Stomach (tissue), 19 donors: ENCODE measurements at places on chromosomes 12 and 14. TPM values are rescaled to one million over a fixed set of nuclear protein-coding genes. Genes with fewer than 3 reads are reported as not detected.
A peak's percentile ranks its signal among the peaks of the same experiment; 100 is the strongest.

DNA sequence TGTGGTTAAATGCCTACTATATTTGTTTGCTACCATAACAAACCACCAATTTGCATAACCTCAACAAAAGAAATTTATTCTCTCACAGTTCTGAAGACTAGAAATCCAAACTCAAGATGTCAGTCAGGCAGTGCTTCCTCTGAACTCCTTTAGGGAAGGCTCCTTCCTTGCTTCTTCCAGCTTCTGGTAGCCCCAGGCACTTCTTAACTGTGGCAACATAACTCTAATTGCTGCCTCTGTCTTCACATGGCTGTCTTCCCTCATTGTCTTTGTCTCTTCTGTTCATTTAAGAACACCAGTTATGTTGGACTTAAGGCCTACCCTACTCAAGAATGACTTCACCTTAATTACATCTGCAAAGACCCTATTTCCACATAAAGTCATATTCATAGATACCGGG, 206.9 kb downstream of the SYT1 start:
- no peaks in the 10 kb centered on the region for H3K4me1 ChIP-seq
- H3K27me3 ChIP-seq: no peaks in the 10 kb centered on the region
- DNase-seq: no peak

SPTB gene
- total RNA-seq: 3.5 TPM

CCDC77 gene
- total RNA-seq: 7.3 TPM

DNA sequence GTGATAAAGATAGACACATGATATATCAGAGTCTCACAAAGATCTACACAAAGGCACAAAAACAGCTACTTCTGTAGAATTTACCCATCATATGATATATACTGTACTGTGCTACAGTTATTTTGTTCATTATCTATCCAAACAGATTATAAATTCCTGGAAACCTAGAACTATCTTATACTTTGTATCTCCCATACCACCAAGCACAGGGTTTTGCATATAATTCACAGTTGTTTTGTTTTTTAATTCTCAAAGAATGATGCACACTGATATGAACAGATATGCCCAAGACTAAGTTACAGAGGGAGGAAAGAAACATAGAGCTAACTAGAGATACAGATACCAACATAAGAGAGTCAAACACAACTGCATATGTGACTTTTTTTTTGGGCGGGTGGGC, 3.4 kb downstream of the PRKAG1 start:
- peaks cover 26% of the 10 kb centered on the region for H3K4me1 ChIP-seq
- peaks cover 33% of the 10 kb centered on the region for H3K36me3 ChIP-seq
- DNase-seq: no peak
- H3K4me3 ChIP-seq: no peak overlapping the region
- H3K27me3 ChIP-seq: no peaks in the 10 kb centered on the region
- no peak overlapping the region for H3K27ac ChIP-seq

DNA sequence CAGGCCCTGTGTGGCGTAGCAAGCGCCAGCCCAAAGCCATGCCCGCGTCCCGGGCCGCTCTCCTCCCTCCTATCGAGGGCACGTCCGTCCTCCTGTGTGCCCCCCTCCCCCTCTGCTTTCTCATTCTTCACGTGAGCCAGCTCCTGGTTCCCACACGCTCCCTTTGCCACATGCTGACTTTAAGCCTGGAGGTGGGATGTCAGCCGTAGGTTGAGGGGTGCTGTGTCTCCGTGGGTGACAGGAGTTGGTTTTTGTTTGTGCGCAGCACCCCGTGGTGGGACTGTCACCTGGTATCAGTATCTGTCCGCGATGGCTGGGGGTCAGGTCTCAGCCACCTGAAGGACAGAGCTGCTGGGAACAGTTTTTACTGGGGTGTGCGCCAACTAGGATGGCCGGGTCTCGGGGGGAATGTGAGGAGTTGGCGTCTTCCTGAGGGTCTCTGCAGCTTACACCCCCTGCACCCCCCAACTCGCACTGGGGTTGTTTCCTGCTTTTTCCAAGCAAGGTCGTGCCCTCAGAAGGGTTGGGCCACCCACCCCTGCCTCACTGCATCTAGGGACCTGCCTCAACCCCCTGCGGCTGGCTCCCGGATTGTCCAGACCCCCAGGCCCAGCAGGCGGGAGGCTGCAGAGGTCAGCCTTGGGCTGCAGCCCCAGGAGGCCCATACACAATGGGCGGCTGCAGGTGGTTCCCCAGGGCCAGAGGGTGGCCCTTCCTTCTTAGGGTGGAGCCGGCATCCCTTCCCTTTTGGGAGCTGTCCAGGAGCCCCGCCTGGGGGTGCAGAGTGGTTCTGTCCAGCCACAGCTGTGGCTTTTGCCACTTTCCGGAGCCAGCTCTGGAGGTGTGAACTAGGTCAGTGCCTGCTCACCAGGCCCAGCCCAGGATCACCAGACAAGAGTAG, 7.3 kb downstream of the ULK1 start:
- peaks cover 89% of the 10 kb centered on the region for H3K4me1 ChIP-seq
- DNase-seq: no peak
- H3K27me3 ChIP-seq: no peaks in the 10 kb centered on the region
- H3K4me3 ChIP-seq: no peak overlapping the region
- peak overlapping the region; percentile 48 for H3K27ac ChIP-seq

GRCh38 chr12:10372559-10372958, 17.3 kb downstream of the KLRK1 start:
- no peaks in the 10 kb centered on the region for H3K36me3 ChIP-seq
- H3K27ac ChIP-seq: peak overlapping the region; percentile 61
- H3K4me1 ChIP-seq: no peaks in the 10 kb centered on the region
- no peak overlapping the region for H3K4me3 ChIP-seq
- DNase-seq: no peak

CAPS2 gene
- total RNA-seq: 74.7 TPM

CLEC1B gene
- total RNA-seq: not detected

GRCh38 chr12:130956456-130957303, 3.0 kb downstream of the ADGRD1 start:
- no peak overlapping the region for H3K27ac ChIP-seq
- no peaks in the 10 kb centered on the region for H3K27me3 ChIP-seq
- DNase-seq: no peak
- H3K36me3 ChIP-seq: no peaks in the 10 kb centered on the region
- H3K4me1 ChIP-seq: peaks cover 11% of the 10 kb centered on the region
- peak overlapping the region; percentile 47 for H3K4me3 ChIP-seq

DNA sequence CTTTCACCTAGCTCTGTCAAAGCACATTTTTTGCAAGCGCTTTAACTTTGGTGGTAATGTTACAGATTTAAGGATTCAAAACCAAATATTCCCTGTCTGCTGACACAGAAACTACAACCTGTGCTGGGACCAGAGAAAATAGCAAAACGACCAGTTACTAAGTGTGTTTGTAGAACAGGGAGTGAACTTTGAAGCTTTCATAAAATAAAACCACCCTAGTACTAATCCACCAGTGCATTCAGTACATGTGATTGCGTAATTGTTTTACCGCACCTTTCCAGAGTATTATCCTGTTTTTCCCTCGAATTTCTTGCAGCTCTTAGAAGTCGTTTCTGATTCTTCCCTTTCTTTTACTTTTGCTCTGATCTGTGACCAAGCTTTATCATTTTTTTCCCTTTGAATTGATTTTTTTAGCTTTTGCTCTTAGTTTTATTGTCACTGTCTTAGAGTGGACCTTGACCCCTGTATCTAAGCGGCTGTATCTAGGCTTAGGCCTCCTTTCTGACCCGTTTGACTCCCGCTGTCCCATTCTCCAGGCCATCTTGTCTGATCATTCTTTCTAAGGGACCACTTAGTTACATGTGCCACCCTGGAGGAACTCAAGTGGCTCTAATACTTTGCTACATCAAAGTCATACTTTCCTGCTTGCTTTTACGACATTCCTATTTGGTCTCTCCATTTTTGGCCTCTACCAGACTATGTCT, 429.4 kb downstream of the PCNX1 start:
- H3K4me3 ChIP-seq: no peak overlapping the region
- H3K4me1 ChIP-seq: peaks cover 42% of the 10 kb centered on the region
- no peaks in the 10 kb centered on the region for H3K36me3 ChIP-seq
- no peaks in the 10 kb centered on the region for H3K27me3 ChIP-seq
- no peak overlapping the region for H3K27ac ChIP-seq

DNA sequence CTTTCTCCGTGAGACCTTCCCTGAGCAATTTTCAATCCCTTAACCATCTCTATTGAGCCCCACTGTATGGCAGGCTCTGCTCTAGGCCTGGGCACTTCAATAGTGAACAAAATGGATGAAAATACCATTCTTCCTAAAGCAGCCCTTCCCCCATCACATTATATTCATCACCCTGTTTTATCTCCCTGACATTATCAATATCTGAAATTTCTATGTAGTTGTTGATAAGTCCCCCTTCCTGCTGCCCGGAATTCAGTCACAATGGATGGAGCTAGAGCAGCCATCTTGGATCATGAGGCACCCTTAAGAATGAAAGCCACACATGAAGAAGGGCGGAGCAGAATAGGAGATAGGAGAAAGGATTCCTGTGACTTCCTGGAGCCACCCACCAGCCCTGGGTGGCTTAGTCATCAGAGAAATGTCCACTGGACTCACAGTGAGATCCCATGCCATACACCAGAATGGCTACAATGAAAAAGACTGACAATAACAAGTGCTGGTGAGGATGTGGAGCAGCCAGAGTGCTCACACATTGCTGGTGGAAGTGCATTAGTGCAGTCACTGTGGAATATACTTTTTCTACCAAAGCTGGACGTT, 33.9 kb downstream of the SCARB1 start:
- no peak for DNase-seq
- peaks cover 15% of the 10 kb centered on the region for H3K4me1 ChIP-seq
- no peak overlapping the region for H3K27ac ChIP-seq
- H3K36me3 ChIP-seq: no peaks in the 10 kb centered on the region
- H3K27me3 ChIP-seq: no peaks in the 10 kb centered on the region

DNA sequence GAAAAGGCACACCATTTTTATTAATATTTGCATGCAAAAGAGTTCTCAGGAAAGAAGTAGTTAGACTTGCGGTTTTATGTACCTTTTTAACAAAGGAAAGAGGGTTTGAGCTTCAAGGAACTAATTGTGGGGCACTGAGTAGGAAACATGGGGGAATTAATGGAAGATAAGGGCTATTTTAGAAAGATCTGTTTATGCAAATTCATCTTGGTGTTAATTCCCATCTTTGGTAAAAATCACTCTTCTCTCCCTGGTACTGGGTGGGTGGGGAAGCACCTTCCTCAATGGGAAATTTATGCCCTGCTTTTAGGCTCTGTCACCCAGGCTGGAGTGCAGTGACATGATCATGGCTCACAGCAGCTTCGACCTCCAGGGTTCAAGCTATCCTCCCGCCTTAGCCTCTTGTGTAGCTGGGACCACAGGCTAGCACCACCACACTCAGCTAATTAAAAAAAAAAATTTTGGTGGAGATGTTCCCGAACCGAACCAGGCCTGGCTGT, 30.1 kb upstream of the RESF1 start:
- H3K36me3 ChIP-seq: no peaks in the 10 kb centered on the region
- no peak overlapping the region for H3K4me3 ChIP-seq
- H3K27ac ChIP-seq: peak overlapping the region; percentile 10
- H3K27me3 ChIP-seq: no peaks in the 10 kb centered on the region

- peaks cover 15% of the 10 kb centered on the region for H3K4me1 ChIP-seq
- no peaks in the 10 kb centered on the region for H3K36me3 ChIP-seq
- H3K27ac ChIP-seq: no peak overlapping the region
- H3K27me3 ChIP-seq: no peaks in the 10 kb centered on the region
Measured at GRCh38 chr12:12792421-12792820, 7.0 kb downstream of the APOLD1 start.

GNS gene
- 64.3 TPM for total RNA-seq

- H3K4me1 ChIP-seq: no peaks in the 10 kb centered on the region
- no peaks in the 10 kb centered on the region for H3K36me3 ChIP-seq
- no peak for DNase-seq
- H3K27me3 ChIP-seq: no peaks in the 10 kb centered on the region
- no peak overlapping the region for H3K27ac ChIP-seq
Measured at GRCh38 chr14:104494483-104494882, 85.1 kb upstream of the C14orf180 start.

PPP1CC gene
- total RNA-seq: 205 TPM

- no peak for DNase-seq
- H3K36me3 ChIP-seq: peaks cover 15% of the 10 kb centered on the region
Measured at GRCh38 chr12:1650978-1651361, 21.9 kb downstream of the WNT5B start.

POTEG gene
- total RNA-seq: not detected

MON2 gene
- 90.1 TPM for total RNA-seq

CDH24 gene
- 14.3 TPM for total RNA-seq

AHNAK2 gene
- total RNA-seq: 11.0 TPM
